ENCODE measurements at places on chromosomes 2 and 18.
A peak's percentile ranks its signal among the peaks of the same experiment; 100 is the strongest.

GRCh38 chr2:105847056-105847455, 102.3 kb downstream of the NCK2 start:
- no peak for DNase-seq

DNA sequence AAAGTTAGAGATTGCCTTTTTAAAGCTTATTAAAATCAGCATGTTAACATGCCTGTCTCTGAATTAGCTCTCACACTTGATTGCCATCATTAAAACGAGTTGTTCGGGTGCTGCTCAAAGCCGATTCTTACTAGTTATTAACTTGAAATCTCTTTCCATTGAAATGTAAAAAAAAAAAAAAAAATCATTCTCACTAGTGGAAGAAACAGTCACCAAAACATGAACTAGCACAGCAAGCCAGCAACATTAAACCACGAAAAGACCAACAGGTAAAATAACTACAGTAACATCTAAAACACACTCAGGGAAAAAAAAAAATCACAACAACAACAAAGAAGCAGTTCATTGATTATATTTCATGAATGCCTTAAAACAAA, 264.5 kb downstream of the MEIS1 start:
- DNase-seq, result no peak

DNA sequence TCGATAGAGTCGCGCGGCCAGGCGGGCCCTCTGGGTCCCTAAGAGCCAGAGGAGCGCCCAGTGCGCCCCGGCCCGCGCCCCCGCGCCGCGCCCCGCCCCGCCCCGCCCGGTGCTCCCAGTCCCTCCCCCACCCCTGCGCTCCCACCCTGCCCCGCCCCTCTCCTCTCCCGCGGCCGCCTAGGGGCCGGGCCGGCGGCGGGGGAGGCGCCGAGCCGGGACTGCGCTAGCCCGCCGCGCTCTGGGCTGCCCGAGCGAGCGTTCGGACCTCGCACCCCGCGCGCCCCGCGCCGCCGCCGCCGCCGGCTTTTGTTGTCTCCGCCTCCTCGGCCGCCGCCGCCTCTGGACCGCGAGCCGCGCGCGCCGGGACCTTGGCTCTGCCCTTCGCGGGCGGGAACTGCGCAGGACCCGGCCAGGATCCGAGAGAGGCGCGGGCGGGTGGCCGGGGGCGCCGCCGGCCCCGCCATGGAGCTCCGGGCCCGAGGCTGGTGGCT, at the start of gene GPC1:
Gene GPC1 (plus strand): TSS at position 207 of the 491 bp plus-strand sequence. CDS start 256 bp downstream, at position 463.
- peak; percentile 66 for DNase-seq

DNA sequence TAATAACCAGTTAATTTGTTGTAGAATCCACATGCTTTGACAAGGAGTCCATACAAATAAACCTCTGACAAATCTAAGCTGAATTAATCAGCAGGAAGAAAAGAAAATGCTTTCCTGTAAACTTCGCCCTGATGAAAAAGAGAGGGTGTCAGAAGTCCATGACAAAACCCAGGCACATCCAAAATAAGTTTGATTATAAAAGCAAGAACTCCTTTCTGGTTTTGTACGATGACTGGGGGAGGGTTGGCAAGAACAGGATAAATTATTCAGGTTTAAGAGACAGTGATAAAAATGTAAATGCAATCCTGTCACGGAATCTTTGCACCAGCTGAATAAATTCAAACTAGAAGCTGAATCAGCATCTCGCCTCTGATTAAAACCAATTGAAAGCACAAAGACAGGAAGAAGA, 469.2 kb upstream of the TNP1 start:
- DNase-seq, result no peak
